ENCODE measurements at places on chromosomes 16 and 17. TPM values are rescaled to one million over a fixed set of nuclear protein-coding genes. Genes with fewer than 3 reads are reported as not detected.

Gene AANAT
- total RNA-seq, result not detected

Gene TMEM100
- not detected for total RNA-seq

Gene CCL5
- total RNA-seq, result 2.8 TPM

Gene TMC8
- total RNA-seq, result 1.3 TPM

Gene G6PC3
- 45.3 TPM for total RNA-seq

Gene PIGL
- 22.5 TPM for total RNA-seq

Gene PRDM7
- 4.4 TPM for total RNA-seq

Gene ICAM2
- total RNA-seq, result 0.33 TPM

Gene PRSS53
- 0.93 TPM for total RNA-seq

Gene KRTAP17-1
- total RNA-seq, result not detected

Gene TPSD1
- not detected for total RNA-seq

Gene TRIM65
- 30.9 TPM for total RNA-seq

Gene KRTAP2-3
- total RNA-seq, result not detected

Gene ARL5C
- total RNA-seq, result not detected

Gene SNRNP25
- 16.4 TPM for total RNA-seq

Gene ASPHD1
- total RNA-seq, result 1.2 TPM

Gene CTRB2
- total RNA-seq, result not detected

Gene LHX1
- total RNA-seq, result not detected

Gene DLX4
- not detected for total RNA-seq

Gene CHRNE
- 0.69 TPM for total RNA-seq

Gene PARD6A
- total RNA-seq, result 2.3 TPM

Gene HSD17B1
- 3.6 TPM for total RNA-seq

Gene NACA2
- total RNA-seq, result not detected

Gene GNAO1
- total RNA-seq, result 0.36 TPM

Gene RTN4RL1
- 0.15 TPM for total RNA-seq

Gene SPN
- total RNA-seq, result not detected

Gene FHOD1
- 12.0 TPM for total RNA-seq

Gene FN3K
- total RNA-seq, result 7.2 TPM

Gene ADAD2
- total RNA-seq, result not detected

Gene LLGL2
- 2.5 TPM for total RNA-seq

Gene KCNAB3
- 0.69 TPM for total RNA-seq

Gene ZNF821
- total RNA-seq, result 3.4 TPM

Gene ENPP7
- total RNA-seq, result not detected

Gene KRTAP9-2
- not detected for total RNA-seq

Gene RSL1D1
- total RNA-seq, result 225 TPM
